ENCODE measurements at places on chromosomes 11 and 22.

GRCh38 chr11:94322501-94322900 lies 18.1 kb downstream of the IZUMO1R start:
- DNase-seq, result no peak

DNA sequence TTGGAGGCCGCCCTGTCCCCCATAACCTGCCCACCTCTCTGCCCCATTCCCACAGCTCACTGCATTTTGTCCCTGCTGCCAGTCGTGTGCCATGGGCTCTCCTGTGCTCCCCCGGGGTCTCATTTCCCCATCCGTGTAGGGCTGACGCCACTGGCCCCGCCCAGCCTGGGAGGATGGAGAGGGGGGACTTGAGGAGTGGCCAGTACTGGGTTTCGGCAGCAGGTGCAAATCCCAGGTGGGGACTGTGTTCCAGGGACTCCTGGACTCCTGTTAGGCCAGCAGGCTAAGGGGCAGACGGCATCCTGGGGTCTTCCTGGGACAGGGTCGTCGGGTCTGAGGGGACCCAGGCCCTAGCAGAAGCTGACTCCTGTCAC lies 1.2 kb upstream of the MYO7A start:
- DNase-seq, result no peak

- DNase-seq, result no peak
Observed at GRCh38 chr11:43359422-43359818, 700 bp downstream of the TTC17 start.

DNA sequence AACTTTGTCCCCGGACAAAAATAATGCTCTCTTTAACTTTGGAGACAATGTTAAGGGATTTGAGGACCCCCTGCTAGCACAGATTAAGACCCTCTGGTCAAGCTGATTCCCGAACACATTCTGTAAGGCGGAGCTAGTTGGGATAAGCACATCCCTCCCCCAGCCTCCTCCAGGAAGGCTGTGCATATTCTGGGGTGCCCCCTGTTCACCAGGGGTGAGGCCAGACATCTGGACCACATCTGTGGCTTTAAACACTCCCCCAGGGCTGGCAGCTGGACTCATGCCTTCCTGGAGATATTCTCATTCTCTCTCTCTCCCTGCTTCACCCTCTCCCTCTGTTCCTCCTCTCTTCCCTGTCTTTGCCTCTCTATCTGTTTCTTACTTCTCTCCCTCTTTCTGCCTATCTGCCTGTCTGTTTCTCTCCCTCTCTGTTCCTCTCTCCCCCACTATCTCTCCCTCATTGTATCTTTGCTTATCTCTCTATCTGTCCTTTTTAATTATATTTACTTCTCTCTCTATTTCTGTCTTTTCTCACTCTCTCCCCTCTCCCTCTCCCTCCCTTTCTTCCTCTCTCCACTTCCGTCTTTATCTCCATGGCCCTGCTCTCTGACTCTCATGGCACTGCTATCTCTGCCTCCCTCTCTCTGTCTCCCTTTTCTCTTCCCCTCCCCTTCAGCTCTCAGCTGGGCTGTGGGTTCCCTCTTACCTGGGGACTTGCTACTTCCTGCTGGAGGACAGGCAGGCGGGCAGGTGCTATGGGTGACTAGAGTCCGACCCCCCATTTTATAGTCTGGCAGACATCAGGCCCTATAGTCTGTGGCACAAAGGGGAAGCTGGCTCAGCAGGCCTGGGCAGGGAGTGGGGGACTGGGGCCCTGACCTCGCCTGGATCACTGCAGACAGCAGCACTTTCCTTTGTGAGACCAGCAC lies at the start of gene CRYBB1:
Gene CRYBB1, minus strand, starts transcription at position 757 of the 929 bp plus-strand sequence. CDS start 1,708 bp downstream, outside the sequence.
- no peak for DNase-seq

GRCh38 chr11:44585421-44585820 lies 20.0 kb downstream of the CD82 start:
- no peak for DNase-seq

DNA sequence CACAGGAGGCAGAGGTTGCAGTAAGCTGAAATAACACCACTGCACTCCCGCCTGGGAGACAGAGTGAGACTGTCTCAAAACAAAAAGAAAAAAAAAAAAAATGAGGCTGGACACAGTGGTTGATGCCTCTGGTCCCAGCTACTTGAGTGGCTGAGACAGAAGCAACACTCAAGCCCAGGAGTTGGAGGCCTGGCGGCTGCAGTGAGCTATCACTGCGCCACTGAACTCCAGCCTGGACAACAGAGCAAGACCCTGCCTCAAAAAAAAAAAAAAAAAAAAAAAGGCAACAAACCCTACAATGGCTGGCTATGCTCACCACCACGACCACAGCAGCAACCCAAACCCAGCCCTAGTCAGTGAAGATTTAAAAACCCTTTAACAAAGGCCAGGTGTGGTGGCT lies 8.2 kb downstream of the NAP1L4 start:
- no peak for DNase-seq

DNA sequence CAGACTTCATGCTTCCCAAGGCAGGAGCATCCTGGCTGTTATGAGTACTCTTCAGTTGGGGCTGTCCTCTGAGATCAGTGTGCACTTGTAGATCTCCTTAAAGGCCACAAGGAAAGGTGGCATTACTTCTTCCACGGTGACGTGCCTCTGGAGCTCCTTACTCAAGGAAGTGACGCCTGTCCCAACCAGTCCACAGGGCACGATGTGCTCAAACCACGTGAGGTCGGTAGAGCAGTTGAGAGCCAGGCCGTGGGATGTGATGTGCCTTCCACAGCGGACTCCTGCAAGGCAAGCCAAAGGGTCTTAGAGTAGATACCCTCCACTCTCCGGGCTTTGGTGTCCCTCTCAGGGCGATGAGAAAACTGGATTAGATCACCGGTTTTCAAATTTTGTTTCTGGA lies 1.4 kb downstream of the LIPT2 start:
- no peak for DNase-seq

DNA sequence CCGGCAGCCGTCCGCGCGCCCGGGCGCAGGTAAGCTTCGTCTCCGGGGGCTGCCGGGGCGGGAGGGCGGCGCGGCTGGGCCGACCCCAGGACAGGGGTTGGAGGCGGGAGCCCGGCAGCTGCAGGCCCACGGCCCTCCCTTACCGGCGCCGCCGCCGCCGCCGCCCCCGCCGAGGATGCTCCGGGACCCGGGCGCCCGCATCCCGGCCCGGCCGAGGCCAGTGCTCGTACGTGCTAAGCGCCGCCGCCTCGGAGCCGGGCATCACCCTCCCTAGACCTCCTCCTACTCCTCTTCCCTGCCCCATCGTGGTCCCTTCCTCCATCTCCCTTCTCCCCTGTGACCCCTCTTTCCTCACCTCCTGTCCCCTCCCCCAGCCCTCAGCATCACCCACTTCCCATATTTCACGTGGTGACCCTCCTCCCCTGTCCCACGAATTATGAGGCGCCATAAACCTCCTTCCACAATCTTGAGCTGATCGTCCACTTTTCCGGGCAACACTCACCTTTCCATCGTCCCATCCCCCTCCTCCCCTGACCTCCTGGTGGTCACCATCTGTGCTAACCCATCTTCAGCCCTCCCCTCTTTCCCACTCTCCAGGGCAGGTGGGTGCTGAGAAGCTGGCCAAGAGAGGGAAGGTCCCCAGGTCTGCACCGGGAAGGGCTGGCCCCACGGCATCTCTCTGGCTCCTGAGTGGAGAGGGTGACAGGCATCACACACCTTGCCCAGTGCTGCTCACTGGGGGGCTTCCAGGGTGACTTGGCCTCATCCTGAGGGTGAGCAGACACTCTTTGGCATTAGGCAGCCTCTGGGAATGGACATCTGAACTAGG lies 612 bp downstream of the ASPHD2 start:
- no peak for DNase-seq

GRCh38 chr22:40054486-40054885 lies 59.7 kb downstream of the FAM83F start:
- DNase-seq, result no peak

GRCh38 chr11:68436985-68437926 lies 23.3 kb upstream of the PPP6R3 start:
- DNase-seq, result no peak

DNA sequence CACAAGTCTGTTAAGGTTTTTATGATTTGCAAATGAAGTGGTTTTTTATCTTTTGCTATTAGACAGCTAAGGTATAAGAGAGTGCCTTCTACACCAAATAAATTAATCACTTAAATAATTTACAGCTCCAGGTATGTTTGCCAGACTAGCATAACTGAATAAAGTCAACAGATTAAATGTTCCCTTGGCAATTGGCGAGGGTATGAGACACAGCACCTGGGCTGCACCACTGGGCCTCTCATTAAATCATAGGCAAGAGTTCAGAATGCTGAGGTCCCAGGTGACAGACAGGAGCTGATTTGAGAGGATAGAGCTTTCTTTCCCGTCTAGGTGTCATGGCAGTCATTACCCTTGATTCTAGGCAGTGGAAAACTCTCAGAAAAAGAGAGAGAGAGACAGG lies 62.6 kb upstream of the WT1 start:
- no peak for DNase-seq

DNA sequence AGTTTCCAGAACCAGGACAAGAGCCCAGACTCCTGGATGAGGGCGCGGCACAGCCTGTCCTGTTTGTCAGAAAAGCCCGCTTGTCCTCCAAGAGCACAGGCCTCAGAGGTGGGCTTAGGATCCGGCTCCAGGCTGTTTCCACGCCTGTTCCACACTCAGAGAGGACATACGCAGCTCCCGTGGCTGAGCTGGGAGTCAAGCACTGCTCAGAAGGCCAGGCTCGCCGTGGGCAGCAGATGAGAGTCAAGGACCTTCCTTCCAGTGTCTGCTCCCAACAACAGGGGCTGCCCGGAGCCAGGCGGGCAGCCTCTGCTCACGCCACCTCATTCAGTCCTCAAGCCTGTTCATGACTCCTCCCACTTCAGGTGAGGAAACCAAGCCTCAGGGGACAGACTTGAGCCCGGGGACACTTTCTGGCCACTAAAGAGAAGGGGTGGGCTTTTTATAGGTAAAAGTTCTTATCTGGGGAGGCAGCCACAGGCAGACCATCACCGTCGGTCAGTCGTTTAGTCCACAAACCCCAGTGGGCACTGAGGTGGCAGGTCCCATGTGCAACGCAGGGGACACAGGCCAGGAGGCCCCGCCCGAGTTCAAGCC lies 3.8 kb downstream of the CYB5R3 start:
- peak; percentile 44 for DNase-seq

GRCh38 chr11:1073851-1074243 lies 827 bp upstream of the MUC2 start:
- DNase-seq, result no peak

GRCh38 chr11:22337596-22338485 lies at the start of gene SLC17A6:
Gene SLC17A6, plus strand, starts transcription at chr11:22338381. Its CDS starts 153 bp downstream, at chr11:22338534.
- DNase-seq, result peak; percentile 29

GRCh38 chr11:115290893-115291292 lies 213.3 kb downstream of the CADM1 start:
- no peak for DNase-seq

DNA sequence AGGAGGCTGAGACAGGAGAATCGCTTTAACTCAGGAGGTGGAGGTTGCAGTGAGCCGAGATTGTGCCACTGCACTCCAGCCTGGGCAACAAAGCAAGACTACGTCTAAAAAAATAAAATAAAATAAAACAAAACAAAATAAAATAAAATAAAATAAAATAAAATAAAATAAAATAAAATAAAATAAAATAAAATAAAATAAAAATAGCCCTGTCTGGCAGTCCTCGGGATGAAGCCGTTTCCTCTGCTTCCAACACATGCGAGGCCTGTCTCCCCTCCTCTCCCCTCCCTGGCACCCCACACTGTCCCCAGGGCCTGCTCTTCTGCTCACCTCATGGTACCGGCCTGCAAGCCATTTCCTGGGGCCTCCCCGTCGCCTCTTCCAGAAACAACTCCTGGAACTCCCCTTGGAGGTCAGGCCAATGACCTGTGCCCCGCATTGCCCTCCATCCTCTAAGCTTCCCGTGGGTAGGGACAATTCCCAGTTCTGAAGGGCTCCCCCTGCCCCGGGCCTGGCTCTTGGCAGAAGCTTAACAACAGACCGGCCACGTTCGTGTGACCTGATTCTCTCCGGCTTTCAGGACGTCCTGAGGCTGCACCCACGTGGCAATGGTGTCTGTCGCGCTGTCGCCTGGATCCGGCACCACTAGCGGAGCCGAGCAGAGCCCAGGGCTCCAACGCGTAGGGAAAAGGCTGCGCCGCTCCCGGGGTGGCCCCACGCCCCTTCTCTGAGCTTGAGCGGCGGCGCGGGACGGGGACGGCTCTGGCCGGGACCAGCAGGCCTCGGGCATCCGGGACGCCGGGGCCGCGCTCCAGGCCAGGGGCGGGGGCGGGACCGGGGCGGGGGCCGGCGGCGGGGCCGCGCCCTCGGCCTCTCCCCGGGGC lies 456 bp upstream of the PARVB start:
- no peak for DNase-seq
